ENCODE measurements at places on chromosomes 16 and 17. TPM values are rescaled to one million over a fixed set of nuclear protein-coding genes. Genes with fewer than 3 reads are reported as not detected.

Gene SULT1A3
- polyA plus RNA-seq, result 1.9 TPM

Gene GINS3
- polyA plus RNA-seq, result 1.5 TPM

Gene C1QBP
- polyA plus RNA-seq, result 281 TPM

Gene TEX2
- polyA plus RNA-seq, result 2.8 TPM

Gene HBA1
- polyA plus RNA-seq, result 12.1 TPM

Gene ENPP7
- 0.89 TPM for polyA plus RNA-seq

Gene NGFR
- polyA plus RNA-seq, result not detected

Gene PYY
- not detected for polyA plus RNA-seq

Gene YWHAE
- 54.4 TPM for polyA plus RNA-seq

Gene AHSP
- not detected for polyA plus RNA-seq

Gene SOX15
- not detected for polyA plus RNA-seq

Gene MYH3
- polyA plus RNA-seq, result 1.6 TPM

Gene NOB1
- polyA plus RNA-seq, result 59.2 TPM

Gene TBX4
- not detected for polyA plus RNA-seq

Measured in IgD-negative memory B cell (primary cell).